Right renal pelvis (tissue), 4 donors: ENCODE measurements at places on chromosomes 4 and X. TPM values are rescaled to one million over a fixed set of nuclear protein-coding genes. Genes with fewer than 3 reads are reported as not detected.

GRCh38 chrX:97326456-97326855 lies 442.7 kb downstream of the RPA4 start:
- DNase-seq, result no peak

DNA sequence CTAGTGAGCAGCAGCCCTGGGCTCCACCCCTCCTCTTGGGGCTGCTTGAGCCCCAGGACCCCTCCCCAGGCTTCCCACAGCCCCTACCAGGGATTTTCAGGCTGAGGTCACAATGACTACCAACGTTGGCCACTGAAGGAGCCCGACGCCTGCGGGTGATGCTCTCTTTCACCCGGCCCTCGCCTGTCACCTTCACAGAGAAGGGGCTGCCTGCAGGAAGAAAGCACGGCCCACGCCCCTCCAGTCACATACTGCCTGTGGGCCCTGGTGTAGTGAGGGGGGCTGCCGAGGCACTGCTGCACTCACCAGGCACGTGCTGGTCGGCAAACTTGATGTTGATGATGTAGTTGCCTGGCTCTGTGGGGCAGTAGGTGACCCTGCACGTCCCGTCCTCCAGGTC lies 22.0 kb downstream of the FLNA start:
- DNase-seq, result no peak

GRCh38 chr4:145912376-145912775 lies 26.2 kb downstream of the ZNF827 start:
- no peak for DNase-seq

MAOB gene
- polyA plus RNA-seq, result 55.1 TPM

DNA sequence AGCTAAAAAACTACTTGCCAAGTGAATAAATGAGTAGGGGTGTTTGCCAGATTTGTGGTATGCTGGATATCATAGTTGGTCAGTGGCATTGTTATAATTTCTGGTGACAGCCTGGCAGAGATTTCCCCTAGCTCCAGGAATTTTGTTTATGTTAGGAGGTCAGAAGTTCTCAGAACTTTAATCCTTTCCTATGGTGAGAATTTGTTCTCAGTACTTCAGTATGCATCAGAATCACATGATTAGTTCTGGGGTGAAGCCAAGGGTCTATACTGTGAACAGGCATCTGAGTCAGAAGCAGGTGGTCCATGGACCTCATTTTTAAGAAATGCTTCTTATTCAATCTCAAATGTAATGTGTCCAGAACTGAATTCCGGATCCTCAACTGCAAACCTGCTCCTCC lies 10.5 kb downstream of the RASSF6 start:
- DNase-seq, result no peak

DNA sequence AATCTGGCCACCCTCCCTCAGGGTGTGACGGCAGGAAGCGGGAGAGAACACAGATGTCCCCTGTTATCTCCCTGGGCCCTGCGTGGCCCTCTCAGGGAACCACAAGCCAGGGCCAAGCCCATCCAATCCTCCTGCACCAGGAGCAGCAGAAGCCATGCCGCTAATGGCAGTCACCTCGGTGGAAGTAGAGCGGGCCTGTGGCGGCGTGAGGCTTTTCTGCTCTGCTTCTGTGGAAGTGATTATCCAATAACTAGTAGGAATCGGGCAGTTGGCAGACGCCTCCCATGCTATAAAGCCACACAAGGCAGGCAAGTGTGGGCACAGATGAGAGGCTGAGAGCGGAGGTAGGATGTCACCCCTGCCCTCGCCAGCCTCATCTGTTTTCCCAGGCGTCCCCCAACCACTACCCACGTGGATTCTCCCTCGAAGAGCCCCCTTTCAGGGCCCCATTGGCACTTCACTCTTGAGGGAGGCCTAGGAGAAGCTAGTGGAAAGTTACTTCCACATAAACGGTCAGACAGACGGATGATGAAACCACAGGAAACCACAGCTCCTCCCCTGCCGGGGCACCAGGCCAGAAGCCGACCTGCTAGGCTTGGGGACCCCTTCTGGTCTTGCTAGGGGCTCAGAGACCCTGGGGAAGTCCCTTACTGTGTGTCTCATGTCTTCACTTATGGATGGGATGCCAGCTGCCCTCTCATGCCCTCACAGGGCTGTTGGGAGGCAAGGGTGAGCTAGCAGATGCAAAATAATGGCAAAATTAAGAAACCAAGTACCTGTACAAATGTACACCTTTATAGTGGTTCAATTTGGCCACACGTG lies 18.8 kb upstream of the TMSB4X start:
- DNase-seq, result no peak

DNA sequence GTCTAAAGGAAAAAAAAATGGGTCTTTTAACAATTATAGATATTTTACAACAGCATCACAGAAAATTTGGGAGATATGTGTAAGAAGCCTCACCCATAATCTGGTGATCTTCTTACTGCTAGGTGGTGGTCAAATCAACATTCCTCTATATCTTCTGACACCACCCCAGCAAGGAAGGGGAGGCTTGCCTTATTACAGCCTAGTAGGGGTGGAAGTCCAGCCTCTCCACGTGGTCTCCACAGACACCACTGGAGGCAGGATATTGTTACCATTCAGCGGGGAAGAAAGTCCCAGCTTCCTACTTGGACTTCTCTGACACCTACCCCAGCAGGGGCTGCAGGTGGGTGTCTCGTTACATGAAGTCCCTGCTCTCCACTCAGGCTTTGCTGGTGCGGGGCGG lies 28.7 kb downstream of the PRPS1 start:
- no peak for DNase-seq

DNA sequence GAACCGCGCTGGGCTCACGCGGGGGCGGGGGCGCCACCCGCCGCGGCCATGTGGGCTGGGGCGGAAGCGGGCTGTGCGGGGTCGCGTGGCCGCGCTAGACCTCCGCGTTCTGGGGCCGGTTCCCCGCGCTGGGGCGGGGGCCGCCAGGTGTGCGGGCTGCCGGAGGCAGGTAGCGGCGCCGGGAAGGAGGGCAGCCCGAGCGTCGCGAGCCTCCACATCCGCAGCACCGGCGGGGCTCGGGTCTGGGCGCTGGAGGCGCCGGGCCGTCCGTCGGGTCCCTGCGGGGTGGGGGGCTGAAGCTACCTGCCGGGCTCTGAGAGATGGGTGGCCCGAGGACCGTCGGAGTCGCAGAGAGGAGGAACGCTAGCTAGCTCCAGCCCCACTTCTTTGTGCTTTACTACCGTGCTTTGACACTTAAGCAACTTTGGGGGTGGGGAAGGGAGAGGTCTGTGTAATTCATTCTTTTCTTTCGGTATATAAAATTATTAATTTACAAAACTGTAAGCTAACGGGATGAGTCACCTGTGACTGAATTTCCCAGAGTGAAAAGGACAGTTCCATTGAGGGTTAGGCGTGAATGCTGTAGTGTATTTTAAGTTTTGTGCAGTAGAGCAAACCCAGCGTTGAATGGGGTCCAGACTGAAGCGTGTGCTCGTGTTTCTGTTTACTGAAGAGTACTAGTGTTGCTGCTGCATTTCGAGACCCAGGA lies 689 bp downstream of the METAP1 start:
- peak; percentile 3 for DNase-seq

- no peak for DNase-seq
These were observed 14.7 kb downstream of the GRPR start for GRCh38 chrX:16138108-16138427.

DNA sequence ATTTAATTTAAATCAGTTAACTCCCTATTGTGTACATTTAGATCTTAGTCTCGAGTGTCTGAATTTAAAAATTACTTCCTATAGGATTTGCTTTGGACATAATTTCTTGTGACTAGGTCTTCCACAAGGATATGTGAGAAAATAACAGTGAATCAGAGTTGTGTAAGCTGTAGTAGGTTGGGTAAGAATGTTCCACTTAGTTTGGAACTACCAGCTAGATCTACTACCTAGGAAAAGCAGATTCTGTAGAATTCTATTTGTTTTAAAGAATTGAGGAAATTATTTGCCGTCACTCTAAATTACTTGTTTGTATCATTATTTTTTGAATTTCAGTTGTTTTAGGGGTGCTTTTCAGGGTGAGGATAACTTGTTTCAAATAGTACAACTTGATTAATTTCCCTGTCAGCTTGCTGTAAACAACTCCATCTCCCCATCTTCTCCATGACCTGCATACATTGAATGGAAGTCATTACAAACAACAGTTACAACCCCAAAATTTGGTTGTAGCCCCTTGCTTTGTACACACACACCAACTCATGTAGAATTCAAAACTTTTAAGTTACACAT lies 1.3 kb downstream of the MTHFD2L start:
- DNase-seq, result no peak

- no peak for DNase-seq
These were observed 68.2 kb upstream of the NKX1-1 start for GRCh38 chr4:1474126-1475090.
